ENCODE measurements at places on chromosomes 6 and 20. TPM values are rescaled to one million over a fixed set of nuclear protein-coding genes. Genes with fewer than 3 reads are reported as not detected.

Gene STMND1
- total RNA-seq: not detected

Gene TAGAP
- total RNA-seq: 1.4 TPM

Gene IL20RA
- total RNA-seq: 2.3 TPM

Gene PRR18
- total RNA-seq: 0.22 TPM

Gene ZNF343
- total RNA-seq: 25.0 TPM

Gene RHAG
- total RNA-seq: 3.5 TPM

Gene TNFAIP3
- total RNA-seq: 24.8 TPM

Gene IL17F
- total RNA-seq: not detected

Gene SLC9A8
- 6.0 TPM for total RNA-seq

Gene CST5
- not detected for total RNA-seq

Gene SLC22A7
- total RNA-seq: not detected

Gene TRIM15
- total RNA-seq: not detected

Gene ANGPT4
- 0.60 TPM for total RNA-seq

Gene B3GAT2
- total RNA-seq: 15.0 TPM

Gene NOTCH4
- total RNA-seq: 13.6 TPM

Gene EFCAB8
- 0.05 TPM for total RNA-seq

Gene SUMO4
- total RNA-seq: 16.1 TPM

Gene RIN2
- total RNA-seq: 52.7 TPM

Gene GPLD1
- 10.9 TPM for total RNA-seq

Gene CYP39A1
- 18.6 TPM for total RNA-seq

Gene MSH5
- 16.5 TPM for total RNA-seq

Gene RPP21
- 24.8 TPM for total RNA-seq

Gene COL9A1
- total RNA-seq: 74.7 TPM

Gene TRIM31
- not detected for total RNA-seq

Gene PTCRA
- not detected for total RNA-seq

Gene ADGRF4
- 0.33 TPM for total RNA-seq

Gene PDYN
- total RNA-seq: not detected

Gene ME1
- 17.9 TPM for total RNA-seq

Gene C6orf15
- total RNA-seq: not detected

Gene CST1
- not detected for total RNA-seq

Gene CCM2L
- 4.8 TPM for total RNA-seq

Gene CDH26
- 4.6 TPM for total RNA-seq
